ENCODE measurements at places on chromosomes 11 and 22.
A peak's percentile ranks its signal among the peaks of the same experiment; 100 is the strongest.

DNA sequence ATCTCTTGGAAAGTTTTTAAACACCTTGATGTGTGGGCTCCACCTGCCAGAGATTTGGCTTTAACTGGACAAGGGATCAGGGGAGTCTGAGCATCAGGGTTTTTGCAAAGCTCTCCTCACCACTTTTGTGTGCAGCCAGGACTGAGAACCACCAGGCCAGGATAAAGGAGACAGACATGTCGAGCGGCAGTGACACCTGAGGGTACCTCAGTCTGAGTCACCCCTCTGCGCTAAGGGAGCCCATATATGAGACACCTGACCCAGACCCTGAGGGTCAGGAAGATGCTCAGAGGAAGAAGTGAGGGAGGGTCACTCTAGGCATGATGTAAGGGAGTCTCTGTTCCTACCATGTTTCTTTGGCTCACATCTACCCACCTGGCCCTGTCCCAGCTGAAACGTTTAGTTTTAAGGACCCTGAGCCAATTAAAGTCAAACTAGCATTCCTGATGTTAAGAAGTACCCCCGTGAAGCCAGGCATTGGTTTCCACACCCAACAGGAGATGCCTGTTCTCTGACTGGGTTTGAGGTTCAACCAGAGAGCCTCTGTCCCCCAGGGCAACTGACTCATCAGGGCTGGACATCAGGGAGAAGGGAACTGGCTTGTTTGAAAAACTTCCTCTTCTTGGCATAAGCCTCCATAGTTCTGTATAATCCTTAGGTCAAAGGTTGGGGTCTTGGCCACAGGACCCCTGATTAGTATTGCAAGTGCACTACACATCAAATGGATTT is 72.4 kb upstream of the BIRC3 start:
- DNase-seq = no peak

- no peak for DNase-seq
These were observed 138.2 kb upstream of the MTMR2 start for GRCh38 chr11:96062134-96062533.

DNA sequence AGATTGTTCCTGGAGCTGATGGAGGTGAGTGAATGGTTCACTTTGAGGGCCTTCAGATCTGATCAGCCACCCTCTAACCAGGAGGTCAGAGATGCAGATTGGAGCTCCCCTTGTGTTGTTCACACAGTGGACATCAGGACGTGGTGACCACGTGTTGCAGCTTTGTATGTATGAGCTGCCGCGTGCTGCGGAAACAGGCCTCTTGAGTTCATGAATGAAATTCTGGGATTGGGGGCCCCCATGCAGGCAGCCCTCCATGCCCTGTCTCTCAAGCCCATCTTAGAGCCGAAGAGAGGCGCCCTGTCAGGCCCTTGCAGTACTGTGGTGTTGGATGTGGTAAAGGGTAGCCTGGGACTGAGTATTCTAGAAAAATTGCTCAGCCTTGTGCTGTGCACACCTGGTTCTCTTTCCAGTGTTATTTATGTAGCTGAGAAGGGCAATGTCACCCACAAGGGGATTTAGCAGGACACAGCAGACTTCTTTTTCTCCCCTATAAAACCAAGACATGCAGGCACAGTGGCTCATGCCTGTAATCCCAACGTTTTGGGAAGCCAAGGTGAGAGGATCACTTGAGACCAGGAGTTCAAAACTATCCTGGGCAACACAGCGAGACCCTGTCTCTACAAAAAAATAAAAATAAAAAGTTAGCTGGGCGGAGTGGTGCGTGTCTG is 64.9 kb downstream of the MED15 start:
- DNase-seq = no peak

GRCh38 chr11:20049231-20049630 is 111.0 kb downstream of the DBX1 start:
- DNase-seq = no peak

DNA sequence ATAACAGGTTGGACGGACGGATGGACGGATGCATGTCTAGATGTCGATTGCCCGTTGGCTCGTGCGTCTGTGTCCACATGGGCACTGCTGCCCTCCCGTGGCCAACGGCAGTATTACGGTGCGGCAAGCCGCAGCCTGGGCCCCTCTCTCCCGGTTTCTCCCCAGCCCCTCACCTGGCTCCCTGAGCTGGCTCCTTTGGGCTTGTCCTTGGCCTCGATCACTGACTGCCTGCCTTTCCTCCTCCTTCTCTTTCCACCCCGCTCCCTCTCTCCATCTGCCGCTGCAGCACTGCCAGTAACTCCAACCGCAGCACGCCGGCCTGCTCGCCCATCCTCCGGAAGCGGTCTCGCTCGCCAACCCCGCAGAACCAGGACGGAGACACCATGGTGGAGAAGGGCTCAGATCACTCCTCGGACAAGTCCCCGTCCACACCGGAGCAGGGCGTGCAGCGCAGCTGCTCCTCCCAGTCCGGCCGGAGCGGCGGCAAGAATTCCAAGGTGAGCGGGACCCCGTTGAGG is 77.3 kb downstream of the SCN3B start:
- DNase-seq = peak; percentile 58

DNA sequence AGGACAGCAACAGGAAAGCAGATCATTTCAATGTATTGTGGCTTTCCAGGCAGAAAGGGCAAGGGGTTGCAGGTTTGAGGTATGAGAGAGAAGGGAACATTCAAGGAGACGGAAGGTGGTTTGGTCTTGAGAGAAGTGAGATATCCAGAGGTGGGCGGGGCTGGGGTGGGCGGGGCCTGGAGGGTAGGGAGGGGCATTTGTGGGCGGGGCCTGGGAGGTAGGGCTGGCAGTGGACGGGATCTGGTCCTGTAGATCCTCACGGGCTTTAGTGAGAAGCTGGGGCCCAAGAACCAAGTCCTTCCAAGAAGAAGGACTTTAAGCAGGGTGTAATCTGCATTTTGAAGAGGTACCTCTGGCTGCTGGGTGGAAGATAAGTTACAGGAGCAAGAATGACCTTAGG is 199.2 kb downstream of the MN1 start:
- DNase-seq = no peak

DNA sequence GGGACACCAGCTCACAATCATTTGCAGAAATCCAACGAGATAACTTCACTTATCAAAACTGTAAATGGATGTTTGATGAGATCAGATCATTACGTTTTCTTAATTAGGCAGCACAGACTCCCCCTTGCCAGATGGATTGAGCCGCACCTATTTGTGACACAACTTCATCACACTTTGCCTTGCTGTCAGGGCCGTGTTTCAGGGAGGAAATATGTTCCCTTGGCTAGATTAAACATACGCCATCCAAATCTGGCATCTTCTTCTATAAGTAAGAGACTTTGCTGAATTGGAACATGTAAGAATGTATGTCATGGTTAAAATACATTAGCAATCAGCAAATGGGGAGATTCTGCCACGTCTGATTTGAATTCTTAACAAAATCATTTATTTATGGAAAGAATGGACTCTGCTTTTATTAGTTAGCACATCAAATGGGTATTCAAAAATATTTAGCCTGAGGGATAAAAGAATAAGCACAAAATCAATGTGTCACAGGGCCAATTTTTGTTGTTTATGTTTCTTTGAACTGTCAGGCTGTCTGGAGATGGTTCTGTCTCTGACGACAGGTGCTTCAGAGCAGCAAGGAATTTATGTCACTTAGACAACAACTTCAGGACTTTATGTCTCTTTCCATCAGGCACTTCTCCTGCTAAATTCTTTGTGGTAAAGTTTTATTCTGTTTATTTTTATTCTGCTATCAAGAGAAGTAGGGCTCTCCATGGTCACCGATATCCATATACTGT is 326.1 kb upstream of the NCAM1 start:
- DNase-seq = no peak

DNA sequence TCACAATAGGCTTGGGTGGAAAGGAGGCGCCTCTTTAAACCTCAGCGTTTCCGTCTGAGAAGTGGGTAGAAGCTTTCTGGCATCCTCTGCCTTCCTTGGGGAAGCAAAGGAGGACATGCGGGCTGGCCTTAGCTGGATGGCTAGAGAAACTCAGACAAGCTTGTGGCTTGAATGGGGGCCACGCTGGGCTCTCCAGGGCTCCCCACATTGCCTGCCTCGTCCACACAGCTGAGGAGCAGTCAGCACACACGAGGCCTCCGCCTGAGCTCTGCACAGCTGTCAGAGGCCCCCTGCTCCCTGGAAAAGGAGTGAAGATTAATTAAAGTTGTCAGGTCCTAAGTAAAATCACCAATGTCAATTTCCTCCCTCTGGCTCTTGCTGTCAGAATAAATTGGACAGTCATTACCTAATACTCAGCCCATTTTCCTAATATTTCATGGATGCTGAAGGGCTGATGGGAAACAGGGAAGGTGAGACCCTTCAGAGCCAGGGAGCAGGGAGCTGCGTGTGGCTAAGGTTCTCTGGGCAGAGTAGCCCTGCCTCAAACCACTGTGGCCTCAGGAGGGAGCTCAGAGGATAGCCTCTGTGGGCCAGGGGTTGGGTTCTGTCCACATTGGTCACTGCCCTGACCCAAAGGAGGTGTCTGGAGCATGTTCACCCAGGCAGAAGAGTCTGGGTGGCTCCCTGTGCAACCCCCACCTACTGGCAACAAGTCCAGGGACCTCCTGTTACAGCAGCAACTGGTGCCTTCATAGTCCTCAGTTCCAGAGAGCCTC is 118.3 kb upstream of the CD82 start:
- DNase-seq = no peak

DNA sequence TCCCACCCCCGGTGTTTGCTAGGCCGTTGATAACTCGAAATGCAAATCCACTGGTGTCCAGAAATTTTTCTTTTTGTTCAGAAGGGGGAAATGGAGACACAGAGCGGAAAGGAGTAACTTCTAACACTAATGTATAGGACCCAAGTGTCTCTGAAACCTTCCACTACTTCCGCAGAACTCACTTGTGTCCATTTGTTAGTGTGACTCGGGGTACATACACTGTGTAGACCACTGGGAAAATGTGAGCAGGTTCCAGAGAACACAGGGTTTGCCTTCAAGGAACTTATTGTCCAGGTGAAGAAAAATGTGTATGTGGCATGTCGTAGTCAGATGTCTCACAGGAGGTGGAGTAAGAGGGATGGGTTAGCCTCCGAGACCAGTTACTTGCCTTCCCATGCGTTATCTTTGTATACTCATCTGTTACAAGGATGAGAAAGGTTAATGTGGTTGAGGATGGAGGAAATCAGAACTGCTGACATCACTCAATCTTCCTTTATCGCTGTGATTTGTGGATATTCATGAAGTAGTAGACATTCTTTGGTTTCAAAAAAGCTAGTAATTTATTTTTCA is 857 bp downstream of the ARCN1 start:
- no peak for DNase-seq

- no peak for DNase-seq
These were observed 1.7 kb downstream of the PTPN5 start for GRCh38 chr11:18789942-18790341.
